ENCODE measurements at places on chromosomes 6 and 20.
A peak's percentile ranks its signal among the peaks of the same experiment; 100 is the strongest.

DNA sequence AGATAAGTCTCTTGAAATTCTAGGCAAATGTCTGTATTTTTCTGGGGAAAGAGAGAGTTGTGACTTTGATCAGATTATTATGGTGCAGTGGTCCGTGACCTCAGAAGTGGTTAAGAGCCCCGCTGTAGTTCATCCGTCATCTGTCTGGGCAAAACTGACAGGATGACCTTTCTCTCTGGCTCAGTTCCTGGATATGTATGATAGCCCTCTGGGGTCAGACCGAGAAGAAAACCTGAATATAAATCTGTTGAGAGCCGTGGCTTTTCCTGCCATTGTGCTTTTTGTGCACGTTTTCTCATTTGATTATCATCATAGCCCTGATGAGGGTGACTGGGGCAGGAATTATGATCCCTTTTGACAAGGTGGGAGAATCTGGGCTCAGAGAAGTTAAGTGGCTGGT lies 26.5 kb downstream of the GHRH start:
- no peak for DNase-seq

- DNase-seq, result no peak
Measured at GRCh38 chr20:61556673-61557072, 304.6 kb downstream of the CDH4 start.

- no peak for DNase-seq
Measured at GRCh38 chr6:167491438-167492099, 166.7 kb downstream of the TTLL2 start.

GRCh38 chr20:34916774-34917354 lies 38.7 kb downstream of the GSS start:
- DNase-seq, result no peak

- no peak for DNase-seq
Measured at GRCh38 chr20:58577871-58578598, 62.8 kb upstream of the APCDD1L start.

- DNase-seq, result peak; percentile 95
Measured at GRCh38 chr6:83859410-83860358, at the start of gene CYB5R4. TSS of gene CYB5R4 (plus strand) at chr6:83859689. CDS start at chr6:83859783, 94 bp downstream.

GRCh38 chr20:51541189-51542032 lies 1.1 kb downstream of the NFATC2 start:
- peak; percentile 67 for DNase-seq

- peak; percentile 18 for DNase-seq
Measured at GRCh38 chr6:116060572-116061283, at the start of gene FRK. TSS of gene FRK (minus strand) at chr6:116060891. CDS start at chr6:116060311, 580 bp downstream.

- DNase-seq, result no peak
Measured at GRCh38 chr6:169183233-169183632, 70.4 kb downstream of the THBS2 start.

DNA sequence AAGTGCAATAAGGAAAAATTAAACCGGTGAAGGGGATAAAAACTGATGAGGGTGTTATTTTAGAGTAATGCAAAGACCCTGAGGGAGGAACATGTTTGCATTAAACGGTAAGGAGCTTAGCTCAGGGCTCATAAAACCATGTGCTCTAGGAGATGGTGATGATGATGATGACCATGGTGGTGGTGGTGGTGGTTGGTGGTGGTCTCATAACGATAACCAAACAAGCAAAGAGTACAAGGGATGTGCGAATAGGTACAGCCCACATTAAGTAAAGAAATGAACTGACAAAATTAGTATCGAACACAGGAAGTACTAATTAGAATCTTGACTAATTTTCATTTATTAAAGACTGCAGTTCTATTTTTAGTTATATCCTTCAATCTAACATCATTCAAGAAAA lies 139.1 kb downstream of the ATXN1 start:
- no peak for DNase-seq

- no peak for DNase-seq
Measured at GRCh38 chr6:54846857-54847674, 495 bp downstream of the FAM83B start.

DNA sequence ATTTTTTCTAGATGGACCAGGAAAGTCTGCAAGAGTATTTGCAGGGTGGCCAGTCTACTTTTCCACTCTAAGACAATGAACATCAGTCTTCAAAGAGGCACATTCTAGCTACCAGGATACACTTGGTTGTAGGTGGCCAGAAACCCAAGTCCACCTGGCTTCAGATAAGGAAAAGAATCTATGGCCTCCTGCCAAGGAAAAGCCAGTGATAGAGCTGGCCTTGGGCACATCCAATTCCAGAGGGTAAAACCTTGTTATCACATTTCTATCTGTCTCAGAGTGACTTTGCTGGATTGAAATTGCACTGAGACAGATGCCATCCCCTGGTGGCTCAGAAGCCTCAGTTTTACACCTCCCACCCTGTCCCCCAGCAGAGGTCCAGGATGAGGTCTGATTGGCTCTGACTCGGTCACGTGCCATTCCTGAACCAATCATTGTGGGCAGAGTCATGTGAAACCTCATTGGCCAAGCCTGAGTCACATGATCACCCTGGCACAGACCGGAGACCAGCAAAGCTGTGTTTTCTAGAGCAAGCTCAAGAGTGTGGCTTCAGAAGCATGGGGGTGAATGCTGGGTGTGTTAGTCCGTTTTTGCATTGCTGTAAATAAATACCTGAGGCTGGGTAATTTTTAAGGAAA lies 497.4 kb upstream of the SULF2 start:
- no peak for DNase-seq

DNA sequence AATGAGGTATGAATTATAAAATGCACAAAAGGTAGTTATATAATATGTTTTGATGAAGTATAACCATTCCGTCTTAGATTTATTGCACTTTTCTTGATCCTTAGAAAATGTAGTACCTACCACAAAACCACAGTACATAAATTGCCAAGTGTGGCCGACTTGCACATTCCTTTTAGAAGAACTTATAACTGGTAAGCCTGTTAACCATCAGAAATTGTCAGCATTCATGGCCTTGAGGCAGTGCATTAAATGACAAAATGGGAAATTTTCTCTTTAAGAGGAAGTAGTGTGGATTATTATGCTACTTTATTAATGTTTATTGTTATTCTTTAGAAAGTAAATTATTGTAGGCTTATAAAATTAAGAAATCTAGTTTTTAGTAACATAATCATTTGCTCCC lies 29.6 kb downstream of the TAB2 start:
- DNase-seq, result peak; percentile 43

- no peak for DNase-seq
Measured at GRCh38 chr6:159114569-159114968, 54.6 kb upstream of the FNDC1 start.

- DNase-seq, result peak; percentile 50
Measured at GRCh38 chr6:149075616-149076354, 241.7 kb upstream of the TAB2 start.

- no peak for DNase-seq
Measured at GRCh38 chr6:36284359-36284758, 14.5 kb downstream of the PNPLA1 start.

All from EH (cell line).